ENCODE measurements at places on chromosomes 7 and 10.

- DNase-seq: no peak
These were observed 9.1 kb upstream of the XPNPEP1 start for GRCh38 chr10:109932391-109932790.

DNA sequence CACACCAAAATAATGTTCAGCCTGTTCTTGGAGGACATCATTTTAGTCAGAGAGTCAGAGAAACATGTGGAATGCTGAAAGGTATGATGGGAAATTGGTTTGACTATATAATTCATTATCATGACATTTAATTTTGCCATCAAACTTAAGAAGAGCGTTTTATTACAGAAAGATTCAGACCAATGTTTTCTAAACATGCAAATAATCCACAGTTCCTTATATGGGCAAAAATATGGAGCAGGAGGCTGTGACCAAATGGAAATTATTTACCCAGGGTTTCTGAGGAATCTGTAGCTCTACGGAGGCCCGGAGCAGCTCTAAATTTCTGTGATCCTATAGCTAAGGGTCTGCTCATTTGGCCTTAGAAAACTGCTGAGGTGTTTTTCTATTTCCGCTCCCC lies 33.2 kb downstream of the LAMB4 start:
- DNase-seq: no peak

DNA sequence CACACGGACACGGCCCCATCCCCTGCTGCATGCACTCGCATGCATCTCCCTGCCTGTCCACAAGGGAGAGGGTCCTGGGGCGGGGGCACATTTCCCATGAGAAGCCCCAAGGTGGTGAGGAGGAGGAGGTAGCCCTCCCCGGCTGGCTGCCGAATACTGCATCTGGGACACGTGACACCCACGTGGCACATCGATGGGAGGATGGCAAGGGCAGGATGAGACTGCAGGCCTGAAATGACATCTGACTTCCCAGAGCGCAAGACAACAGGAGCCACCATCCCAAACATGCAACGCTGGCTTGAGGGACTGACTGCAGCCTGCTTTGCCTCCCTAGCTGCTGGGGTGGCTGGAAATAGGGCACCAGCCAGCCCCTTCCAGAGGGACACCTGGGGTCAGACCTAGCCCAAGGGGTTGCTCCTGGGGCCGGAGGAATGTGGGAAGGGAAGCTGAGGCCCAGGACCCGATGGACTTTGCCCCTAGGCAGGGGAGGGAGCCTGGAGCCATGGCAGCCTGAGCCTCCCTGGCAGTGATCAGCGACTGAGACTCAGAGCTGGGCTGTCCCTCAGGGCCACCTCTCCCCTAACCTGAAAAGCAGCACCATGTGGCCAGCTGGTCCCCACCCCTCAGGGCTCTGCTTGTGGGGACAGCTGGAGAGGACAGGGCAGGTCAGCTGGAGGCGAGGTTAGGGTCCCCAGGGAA lies 16.1 kb downstream of the BUD23 start:
- DNase-seq: no peak

DNA sequence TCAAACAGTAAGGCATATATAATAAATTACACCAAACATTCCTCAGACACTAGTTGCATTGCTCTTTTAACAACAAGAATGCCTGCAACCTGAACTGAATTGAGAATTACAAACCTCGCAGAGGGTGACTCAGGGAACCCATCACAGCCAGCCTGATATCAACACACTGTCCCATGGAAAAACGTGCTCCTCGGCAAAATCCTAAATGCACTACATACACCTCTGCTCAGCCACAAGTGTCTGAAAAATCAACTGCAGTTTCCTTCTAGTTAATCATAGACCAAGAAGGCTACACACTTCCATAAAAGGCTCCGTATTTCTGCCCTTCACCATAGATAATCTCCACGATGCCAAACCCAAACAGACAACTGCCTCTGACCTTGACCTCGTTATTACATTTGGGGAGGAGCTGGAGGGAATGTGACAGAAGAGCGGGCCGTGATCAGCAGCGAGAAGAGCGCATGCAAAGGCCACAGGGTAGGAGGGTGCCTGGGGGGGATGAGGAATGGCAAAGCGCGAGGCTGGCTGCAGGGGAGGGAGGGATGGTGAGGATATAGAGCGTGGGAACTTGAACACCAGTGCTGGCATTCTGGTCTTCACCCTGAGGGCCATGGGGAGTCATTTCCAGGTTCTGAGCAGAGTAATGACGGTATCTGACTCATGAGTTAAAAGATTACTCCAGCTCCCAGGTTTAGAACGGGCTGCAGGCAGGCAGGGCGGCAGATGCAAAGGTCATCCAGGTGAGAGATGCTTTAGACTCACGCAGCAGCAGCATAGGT lies 201.9 kb upstream of the FRMD4A start:
- no peak for DNase-seq

All from fibroblast of the conjunctiva (primary cell).